ENCODE measurements at places on chromosomes 7 and 10.

GRCh38 chr10:35447693-35448407 is 111.5 kb downstream of the CCNY start:
- no peak for DNase-seq

GRCh38 chr7:48971173-48971572 is 46.8 kb downstream of the CDC14C start:
- DNase-seq = no peak

GRCh38 chr7:150939052-150939451 is 39.1 kb downstream of the KCNH2 start:
- DNase-seq = no peak

DNA sequence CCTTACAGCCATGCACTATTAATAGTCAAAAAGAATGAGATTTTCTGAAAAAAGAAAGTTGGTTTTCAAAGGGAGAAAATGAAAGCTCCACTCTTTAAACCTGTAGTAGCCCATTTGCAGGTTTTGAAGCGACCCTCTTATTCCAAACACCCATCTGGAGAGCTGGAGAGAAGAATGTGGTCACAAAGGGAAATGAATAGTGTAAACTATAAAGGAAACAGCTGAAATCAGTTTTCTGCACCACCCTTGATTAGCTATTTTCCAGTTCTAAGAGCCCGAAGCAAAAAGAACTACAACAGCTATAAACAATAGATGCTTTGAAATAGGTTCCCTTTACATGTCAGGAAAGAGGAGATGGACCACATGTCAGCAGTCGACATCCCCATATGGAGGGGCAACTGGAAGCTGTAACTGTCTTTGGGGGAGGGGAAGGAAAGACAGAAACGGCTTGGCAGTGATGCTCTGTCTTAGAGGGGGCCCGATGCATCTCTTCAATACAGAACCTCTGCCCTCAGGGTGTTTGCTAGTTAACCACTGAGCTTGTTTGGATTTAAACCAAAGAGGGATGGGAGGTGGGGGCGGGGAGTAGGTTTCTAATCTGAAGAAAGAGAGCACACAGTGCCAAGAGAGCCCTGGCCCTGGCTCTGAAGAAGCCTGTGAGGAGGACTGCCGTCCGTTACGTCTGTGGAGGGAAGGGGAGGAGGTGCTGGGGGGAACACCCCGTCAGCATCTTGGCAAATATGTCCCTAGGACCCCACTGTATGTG is 55.3 kb downstream of the CPVL start:
- DNase-seq = no peak

DNA sequence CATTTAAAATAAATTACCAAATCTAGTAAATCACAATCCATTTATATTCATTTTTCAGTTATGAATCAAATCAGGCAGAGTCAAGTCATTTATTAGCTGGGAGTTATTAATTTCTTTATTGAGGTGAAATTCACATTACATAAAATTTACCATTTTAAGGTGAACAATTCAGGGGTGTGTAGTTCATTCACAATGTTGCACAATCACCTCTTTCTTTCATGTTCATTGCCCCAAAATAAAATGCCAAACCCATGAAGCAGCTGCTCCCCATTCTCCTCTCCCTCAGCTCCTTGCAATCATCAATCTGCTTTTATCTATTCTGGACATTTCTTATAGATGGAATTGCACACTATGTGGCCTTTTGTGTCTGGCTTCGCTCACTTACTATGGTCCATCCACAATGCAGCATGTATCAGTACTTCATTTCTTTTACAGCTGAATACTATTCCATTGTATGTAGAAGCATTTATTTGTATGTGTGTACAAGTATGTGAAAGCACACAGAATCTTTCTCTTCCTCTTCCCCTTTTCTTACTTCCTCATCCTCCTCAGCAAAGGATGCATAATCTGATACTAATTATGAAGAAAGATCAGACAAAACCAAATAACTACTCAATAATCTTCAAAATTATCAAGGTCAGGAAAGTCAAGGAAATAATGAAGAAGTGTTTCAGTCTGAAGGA is 60.6 kb downstream of the LMBR1 start:
- DNase-seq = no peak

GRCh38 chr7:153027210-153027609 is 267.7 kb downstream of the ACTR3B start:
- no peak for DNase-seq

DNA sequence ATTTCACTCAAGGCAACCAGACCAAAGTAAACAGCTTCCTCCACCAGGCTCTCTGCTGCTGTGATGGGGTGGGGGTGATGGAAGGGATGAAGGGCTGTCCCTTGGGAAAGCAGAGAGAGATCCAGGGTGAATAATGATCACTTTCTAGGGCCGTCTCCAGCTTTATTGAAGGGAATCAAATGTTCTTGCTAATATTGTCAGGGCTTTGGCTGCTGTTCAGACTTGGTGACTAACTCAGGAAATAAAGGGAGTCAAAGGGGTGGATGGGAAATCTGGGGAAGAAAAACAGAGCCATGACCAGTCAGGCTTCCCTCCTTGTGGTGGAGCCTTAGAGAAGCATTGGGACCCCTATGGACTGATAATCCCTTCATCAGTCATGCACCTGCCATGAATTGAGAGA is 196.2 kb upstream of the AGK start:
- peak; percentile 28 for DNase-seq

DNA sequence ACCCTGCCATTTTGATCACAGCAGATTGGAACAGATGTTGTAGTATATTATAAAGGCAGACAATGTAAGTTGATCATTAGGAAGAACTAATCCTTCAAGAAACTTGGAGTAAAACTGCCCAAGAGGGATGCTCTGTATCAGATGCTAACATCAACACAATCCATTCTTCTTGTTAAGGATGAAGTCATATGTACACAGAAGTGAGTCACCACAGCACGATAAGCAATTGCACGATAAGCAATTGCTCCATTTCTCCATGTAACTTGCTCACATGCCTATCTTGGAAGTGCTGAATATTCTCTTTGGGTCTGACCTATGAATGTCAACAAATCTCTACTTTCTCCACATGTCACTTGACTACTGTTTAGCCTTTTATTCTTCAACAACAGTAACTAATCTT is 41.5 kb upstream of the DMTF1 start:
- no peak for DNase-seq

GRCh38 chr10:74314166-74314565 is 163.1 kb downstream of the ADK start:
- DNase-seq = no peak

GRCh38 chr7:90552521-90552920 is 43.6 kb upstream of the CDK14 start:
- DNase-seq = no peak

GRCh38 chr10:12050528-12050927 is 7.9 kb upstream of the UPF2 start:
- no peak for DNase-seq

- DNase-seq = no peak
Measured at GRCh38 chr10:1572519-1573333, 164.6 kb downstream of the ADARB2 start.

DNA sequence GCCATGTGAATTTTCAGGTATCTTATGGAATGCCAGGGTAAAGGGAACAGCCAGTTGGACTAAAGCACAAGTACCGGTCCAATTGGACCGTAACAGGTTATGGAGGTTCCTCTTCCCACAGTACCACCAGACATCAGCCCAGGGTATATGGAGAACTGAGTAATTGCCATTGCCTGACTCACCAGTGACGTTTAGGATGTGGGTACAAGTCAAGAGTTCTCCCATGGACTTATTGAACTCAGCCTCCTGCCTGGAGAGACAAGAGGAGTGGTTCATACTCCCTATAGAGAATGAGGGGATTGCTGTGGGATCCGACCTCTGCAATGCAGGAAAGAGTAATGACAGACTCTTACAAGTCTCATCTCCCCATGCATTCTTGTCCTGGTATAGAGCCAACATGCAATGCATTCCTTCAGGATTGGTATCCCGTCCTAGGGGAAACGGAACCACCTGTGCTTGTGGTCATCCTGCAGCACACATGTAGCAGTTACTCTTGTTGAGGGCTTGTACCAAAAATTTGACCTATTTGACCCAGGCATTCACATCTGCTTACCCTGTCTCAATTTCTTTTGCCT is 30.7 kb upstream of the ELOVL3 start:
- DNase-seq = no peak

GRCh38 chr7:112708236-112708635 is 82.0 kb downstream of the TMEM168 start:
- no peak for DNase-seq

DNA sequence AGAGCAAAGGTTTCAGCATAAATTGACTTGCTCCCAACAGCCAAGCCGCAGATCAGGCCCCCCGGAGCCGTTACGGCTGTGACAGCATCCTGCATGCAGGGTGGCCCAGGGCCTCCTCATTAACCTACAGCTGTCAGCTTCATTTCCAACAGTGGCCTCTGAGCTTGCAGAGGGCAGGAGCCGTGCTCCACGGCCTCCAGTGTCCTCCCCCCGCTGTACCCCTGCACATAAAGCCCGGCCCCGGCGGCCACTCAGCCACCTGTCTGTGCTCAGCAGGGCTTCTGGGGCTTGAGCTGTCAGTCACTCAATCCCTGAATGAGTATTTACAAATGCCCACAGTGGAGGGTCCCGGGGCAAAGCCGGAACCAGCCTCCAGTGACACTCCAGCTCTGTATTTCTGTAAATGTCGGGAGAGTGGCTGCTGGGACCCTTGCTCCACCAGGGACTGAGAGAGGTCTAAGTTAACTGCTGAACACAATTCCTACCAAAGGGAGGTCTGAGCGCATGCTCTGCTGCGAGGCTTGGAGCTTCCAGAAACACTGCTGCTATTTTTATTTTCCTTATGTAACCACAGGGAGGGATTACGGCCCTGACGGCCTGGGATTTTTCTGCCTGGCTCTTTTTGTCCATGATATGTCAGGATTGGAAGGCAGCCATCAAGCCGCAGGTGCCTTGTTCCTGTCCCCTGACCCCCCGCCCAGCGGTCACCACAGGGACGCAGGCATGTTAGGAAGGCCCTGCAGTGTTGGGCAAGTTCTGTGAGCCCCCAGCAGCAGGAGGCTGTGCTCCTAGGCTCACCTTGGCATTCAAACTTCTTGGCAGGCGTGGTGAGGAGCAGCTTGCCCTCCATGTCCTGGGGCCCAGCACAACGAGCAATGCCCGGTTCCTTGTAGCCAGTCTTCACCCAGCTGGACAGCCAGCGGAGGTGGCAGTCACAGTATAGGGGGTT is 165.0 kb downstream of the SLIT1 start:
- DNase-seq = no peak

GRCh38 chr10:83254698-83255097 is 884.6 kb upstream of the GHITM start:
- DNase-seq = no peak

GRCh38 chr7:2182461-2182860 is 50.3 kb downstream of the MAD1L1 start:
- DNase-seq = no peak

- DNase-seq = no peak
Measured at GRCh38 chr7:79244482-79244881, 209.0 kb downstream of the MAGI2 start.

- DNase-seq = no peak
Measured at GRCh38 chr7:42414028-42414427, 177.0 kb upstream of the GLI3 start.

DNA sequence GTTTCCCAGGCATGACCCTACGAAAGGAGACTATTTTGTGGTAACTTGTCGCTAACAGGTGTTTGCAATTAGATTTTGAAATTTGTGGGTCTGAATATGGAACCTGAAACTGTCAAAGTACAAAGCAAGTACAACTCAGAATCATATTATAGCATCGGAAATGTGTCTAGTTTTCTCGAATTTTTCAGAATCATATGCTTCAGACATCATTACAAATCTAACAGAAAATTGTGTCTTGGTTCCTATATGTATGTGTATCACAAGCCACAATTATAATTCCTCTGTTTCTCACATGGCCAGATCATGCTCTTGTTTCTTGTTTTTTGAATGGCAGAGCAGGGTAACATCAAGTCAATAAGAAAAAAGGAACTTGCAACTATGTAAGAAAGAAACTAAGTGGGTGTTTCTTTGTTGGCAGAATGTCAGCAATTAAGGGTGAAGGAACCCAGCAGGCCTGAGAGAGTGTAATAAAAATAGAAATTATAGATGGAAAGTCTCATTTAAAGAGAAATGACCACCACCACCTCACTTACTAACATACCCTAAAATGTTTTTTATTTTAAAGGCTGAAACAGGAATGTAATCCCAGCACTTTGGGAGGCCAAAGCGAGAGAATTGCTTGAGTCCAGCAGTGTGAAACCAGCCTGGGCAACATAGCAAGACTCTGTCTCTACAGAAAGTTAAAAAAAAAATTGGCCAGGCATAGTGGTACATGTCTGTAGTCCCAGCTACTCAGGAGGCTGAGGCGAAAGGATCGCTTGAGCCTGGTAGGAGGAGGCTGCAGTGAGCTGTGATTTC is 51.3 kb downstream of the PRTFDC1 start:
- no peak for DNase-seq

DNA sequence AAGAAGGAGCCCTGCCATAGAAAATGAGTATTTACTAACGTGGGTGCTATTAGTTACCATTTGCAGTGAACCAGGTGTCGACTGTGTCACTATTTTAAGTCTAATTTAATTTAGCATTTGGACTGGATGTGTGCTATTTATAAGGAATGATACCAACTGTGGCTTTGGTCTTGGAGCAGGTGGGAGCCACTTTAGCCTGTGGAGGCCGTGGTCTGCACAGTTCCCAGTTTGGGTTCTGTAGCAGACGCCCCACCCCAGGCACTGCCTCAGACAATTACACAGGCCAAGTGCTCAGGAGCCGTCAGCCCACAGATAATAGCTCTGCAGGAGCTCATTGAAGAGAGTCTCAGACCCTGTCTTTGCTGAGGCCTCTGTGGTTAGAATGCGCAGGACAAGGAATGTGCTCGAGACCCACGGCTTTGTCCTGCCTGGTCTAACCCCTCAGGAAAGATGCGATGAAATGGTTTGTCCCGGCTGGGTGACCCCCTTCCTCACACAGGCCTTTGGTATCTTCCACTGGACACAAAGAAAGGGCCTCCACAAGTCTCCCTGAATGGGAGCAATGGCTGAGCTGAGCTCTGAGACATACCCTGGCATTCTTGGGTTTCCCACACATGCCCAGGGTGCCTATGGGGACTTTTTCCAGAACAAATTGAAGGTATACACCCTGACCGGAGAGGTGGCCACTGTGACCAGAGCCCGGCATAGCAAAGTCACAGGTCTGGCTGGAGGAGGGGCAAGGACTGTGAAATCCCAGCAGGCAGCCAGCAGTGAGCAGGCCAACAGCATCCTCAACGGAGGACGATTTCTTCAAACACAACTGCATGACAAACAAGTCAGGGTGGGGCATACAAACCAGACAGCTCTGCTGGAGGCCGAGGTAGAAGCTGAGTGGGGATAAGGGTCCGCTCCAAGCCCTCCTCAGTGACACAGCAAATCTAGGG is 251.2 kb downstream of the ARHGAP12 start:
- no peak for DNase-seq

GRCh38 chr7:101239191-101239950 is 1.8 kb upstream of the CLDN15 start:
- no peak for DNase-seq

DNA sequence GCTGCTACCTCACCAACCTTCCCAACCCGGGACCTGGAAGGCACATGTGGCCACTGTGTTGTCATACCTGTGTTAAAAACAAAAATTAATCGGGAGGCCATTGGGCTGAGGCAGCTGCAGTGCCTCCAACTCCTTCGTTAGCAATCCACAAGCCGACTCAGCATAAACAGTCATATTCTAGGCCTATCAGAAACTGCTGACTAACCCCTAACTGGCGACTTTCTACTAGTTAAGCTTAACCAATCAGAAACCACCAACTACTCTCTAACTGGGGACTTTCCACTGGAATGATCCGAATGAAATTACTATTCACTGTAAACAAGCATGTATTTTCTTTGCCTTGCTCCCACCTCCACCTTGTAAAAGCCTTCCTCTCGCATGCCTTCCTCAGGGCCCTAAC is 14.1 kb upstream of the TMEM72 start:
- DNase-seq = no peak

GRCh38 chr10:73968098-73968521 is 29.8 kb upstream of the VCL start:
- no peak for DNase-seq

Data from frontal cortex (tissue), 4 donors.